ENCODE measurements at places on chromosomes 16 and 17.

DNA sequence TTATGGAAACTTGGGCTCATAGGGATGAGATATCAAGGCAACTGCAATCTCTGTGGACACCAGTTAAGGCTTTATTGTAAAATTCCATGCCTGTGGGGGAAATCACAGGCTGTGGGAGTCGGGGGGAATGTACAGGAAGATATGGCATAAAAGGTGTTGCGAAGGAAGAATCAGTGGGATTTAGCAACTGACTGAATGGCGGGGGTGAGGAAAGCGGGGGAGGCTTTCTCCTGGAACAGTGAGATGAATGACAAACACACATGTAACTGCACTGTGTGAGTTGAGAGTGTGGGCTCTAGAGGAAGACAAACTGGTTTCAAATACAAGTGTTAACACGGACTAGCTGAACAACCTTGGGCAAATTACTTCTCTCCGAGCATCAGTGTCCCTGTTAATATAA is 143.7 kb downstream of the PRKCB start:
- no peak for DNase-seq
- H3K4me1 ChIP-seq = no peaks in the 10 kb centered on the region
- H3K36me3 ChIP-seq = no peaks in the 10 kb centered on the region
- no peaks in the 10 kb centered on the region for H3K27me3 ChIP-seq
- H3K27ac ChIP-seq = no peak overlapping the region

DNA sequence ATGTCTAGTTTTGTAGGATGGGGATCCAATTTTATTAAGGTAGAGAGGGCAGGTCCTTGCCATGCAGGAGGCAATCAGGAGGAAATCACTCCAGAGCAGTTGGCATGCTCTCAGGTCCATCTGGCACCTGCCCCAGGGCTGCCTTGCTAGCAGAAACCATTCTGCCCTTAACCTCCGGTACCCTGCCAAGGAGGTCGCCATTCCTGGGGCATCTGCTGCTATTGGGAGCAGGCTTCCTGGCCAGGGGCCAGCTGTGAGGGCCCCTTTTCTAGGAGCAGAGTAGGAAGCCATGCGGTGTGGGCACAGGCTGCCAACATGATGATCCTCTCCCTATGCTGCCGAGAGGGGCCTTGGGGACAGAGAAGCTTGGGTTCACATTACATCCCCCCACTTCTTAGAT is 47.6 kb upstream of the MGAT5B start:
- peaks cover 2% of the 10 kb centered on the region for H3K27me3 ChIP-seq
- H3K27ac ChIP-seq = no peak overlapping the region
- no peak overlapping the region for H3K4me3 ChIP-seq
- H3K36me3 ChIP-seq = no peaks in the 10 kb centered on the region
- no peaks in the 10 kb centered on the region for H3K4me1 ChIP-seq

DNA sequence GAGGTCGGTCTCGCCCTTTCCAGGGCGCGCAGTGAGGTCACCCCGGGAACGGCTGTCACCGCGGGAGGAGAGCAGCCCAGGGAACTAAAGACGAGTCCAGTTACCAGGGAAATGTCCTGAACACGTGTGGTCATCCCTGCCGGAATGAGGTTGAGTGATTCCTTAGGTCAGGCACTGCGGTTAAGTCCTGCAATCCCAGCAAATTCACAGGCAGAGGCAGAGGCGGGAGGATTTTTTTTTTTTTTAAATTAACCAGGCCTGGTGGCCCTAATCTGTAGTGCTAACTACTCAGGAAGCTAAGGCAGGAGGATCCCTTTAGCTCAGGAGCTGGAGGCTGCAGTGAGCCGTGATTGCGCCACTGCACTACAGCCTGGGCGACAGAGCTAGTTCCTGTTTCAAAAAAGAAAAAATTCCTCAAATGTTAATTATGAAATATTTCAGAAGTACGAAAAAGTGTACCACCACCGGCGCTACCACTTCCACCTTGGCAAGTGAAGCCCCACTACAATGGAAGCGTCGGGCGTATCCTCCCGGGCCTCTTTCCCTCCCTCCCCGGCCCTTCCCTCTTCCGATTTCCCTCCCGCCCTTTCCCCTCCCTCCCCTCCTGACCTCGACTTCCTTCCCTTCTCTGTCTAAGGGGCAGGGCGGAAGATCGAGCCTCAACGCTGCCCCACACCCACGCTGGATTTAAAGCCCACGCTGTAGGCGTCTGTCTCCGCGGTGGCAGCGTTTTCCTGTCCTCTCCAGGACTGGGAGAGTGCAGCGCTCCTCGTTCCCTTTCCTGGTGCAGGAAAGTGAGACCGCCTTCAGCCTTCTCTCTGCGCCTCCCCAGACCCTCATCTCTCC is 27.3 kb downstream of the SLFN11 start:
- H3K4me1 ChIP-seq = peaks cover 6% of the 10 kb centered on the region
- H3K27ac ChIP-seq = no peak overlapping the region
- DNase-seq = peak; percentile 24
- H3K36me3 ChIP-seq = no peaks in the 10 kb centered on the region
- peak overlapping the region; percentile 6 for H3K4me3 ChIP-seq
- peaks cover 55% of the 10 kb centered on the region for H3K27me3 ChIP-seq

DNA sequence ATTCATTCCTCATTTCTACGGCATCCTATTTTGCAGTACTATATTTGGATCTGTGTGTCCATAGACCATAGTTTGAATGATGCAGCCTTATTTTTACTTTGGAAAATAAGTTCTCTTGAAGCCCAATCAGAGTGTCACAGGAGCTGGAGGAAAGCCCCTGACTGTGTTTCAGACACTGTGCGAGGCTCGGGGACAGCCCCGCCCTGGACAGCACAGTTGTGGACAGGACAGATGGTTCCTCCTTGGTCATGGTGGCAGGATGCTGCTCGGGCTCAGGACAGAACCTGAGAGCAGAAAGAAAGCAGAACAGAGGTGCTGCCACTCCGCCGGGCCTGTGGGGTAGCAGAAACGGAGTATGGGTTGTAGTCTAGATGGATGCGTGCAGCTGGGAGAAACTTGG is 22.9 kb downstream of the BANP start:
- peaks cover 15% of the 10 kb centered on the region for H3K36me3 ChIP-seq
- no peaks in the 10 kb centered on the region for H3K4me1 ChIP-seq
- no peak for DNase-seq

- no peaks in the 10 kb centered on the region for H3K36me3 ChIP-seq
- DNase-seq = no peak
- H3K4me1 ChIP-seq = no peaks in the 10 kb centered on the region
- peaks cover 4% of the 10 kb centered on the region for H3K27me3 ChIP-seq
- no peak overlapping the region for H3K27ac ChIP-seq
Observed at GRCh38 chr17:83173914-83174361, 94.5 kb downstream of the METRNL start.

- H3K27me3 ChIP-seq = no peaks in the 10 kb centered on the region
- no peak for DNase-seq
- no peak overlapping the region for H3K4me3 ChIP-seq
- H3K36me3 ChIP-seq = peaks cover 19% of the 10 kb centered on the region
- no peak overlapping the region for H3K27ac ChIP-seq
- peaks cover 10% of the 10 kb centered on the region for H3K4me1 ChIP-seq
Observed at GRCh38 chr17:57985675-57985974, 2.4 kb downstream of the VEZF1 start.

DNA sequence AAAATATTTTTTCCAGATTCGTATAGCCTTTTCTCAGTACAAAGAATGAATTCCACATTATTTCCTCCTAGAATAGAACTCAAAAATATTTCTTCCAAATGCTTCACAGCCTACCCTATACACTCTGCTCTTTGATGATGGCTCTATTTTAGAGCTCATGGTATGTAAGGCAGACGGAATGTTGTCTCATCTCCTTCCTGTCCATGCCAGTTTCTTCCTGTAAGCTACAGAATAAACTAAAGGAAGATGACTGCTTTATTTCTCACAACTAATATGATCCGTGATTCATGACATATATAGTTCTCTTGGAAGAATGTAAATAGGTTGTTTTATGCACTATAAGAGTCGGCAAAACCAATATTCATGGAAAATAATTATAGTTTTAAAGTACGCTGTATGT is 723.1 kb downstream of the CDH11 start:
- no peak for DNase-seq
- H3K36me3 ChIP-seq = no peaks in the 10 kb centered on the region
- no peak overlapping the region for H3K27ac ChIP-seq
- H3K27me3 ChIP-seq = no peaks in the 10 kb centered on the region
- H3K4me1 ChIP-seq = peaks cover 2% of the 10 kb centered on the region

DNA sequence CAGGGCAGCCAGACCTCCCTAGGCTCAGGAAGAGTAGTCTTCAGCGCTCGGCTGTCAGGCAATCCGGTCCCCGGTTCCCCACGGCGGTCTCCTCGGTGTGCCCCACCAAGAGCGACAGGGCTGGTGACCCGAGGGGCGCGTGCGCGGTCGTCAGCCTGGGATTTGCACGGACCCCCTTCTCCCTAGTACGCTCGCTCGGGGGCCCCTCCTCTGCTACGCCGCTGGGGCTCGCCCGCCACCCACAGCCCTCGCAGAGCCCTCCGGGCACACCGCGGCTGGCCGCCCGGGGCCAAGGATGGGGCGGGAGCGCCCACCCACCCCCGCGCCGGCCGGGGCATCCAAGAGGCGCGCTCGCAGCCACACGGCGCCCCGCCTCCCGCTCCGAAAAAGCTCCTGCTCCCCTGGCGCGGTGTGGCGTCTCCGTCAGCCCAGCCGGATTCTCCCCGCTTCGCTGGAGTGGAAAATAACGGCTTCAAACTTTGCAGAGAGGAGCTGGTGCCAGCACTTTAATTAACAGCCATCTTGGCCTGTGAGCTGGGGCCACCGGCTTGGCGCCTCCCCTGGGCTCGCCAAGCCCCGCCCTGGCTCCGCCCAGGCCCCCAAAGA is 2.1 kb upstream of the C1QL1 start:
- peaks cover 19% of the 10 kb centered on the region for H3K4me1 ChIP-seq
- H3K4me3 ChIP-seq = peak overlapping the region; percentile 38

GRCh38 chr16:84764970-84765369 is 54.8 kb upstream of the CRISPLD2 start:
- peaks cover 77% of the 10 kb centered on the region for H3K36me3 ChIP-seq
- no peaks in the 10 kb centered on the region for H3K4me1 ChIP-seq
- H3K27ac ChIP-seq = no peak overlapping the region
- no peaks in the 10 kb centered on the region for H3K27me3 ChIP-seq
- no peak overlapping the region for H3K4me3 ChIP-seq
- no peak for DNase-seq

- no peaks in the 10 kb centered on the region for H3K36me3 ChIP-seq
- H3K27ac ChIP-seq = peak overlapping the region; percentile 80
- H3K4me3 ChIP-seq = peak overlapping the region; percentile 95
- no peak for DNase-seq
Observed at GRCh38 chr17:41919165-41919817, 540 bp upstream of the ACLY start.

DNA sequence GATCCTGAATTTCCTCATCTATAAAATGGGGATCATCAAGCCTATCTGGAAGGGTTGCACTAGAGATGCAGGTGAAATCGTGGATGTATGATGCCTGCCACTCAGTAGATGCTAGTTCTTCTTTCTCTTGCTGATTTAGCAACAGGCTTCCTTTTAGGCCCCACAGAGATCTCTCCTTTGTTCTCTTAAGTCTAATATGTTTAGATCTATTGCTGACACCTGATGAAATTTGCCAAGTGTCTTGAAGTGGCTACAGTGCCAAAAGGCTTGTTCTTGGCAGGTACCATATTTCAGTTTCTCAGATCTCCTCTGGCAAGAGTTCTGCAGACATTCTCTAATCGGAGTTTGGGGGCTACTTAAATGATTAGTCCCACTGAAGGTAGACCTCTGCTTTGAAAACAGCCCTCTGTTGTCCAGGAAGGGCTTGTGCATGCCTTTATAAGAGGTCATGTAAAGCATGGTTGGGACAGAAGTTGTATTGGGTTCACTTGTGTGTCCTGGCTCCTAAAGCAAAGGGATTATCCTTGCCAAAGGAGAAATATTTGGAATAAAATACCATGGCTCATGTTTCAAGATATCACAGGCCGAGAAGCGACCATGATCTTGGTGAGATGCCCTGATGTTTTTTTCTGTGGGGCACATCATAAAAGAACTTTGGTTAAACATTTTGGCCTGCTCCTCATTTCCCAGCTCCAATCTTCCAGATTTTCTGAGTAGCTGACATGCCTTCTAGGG is 234.0 kb downstream of the MSI2 start:
- peaks cover 2% of the 10 kb centered on the region for H3K36me3 ChIP-seq
- no peaks in the 10 kb centered on the region for H3K4me1 ChIP-seq
- no peak overlapping the region for H3K4me3 ChIP-seq
- H3K27ac ChIP-seq = no peak overlapping the region

DNA sequence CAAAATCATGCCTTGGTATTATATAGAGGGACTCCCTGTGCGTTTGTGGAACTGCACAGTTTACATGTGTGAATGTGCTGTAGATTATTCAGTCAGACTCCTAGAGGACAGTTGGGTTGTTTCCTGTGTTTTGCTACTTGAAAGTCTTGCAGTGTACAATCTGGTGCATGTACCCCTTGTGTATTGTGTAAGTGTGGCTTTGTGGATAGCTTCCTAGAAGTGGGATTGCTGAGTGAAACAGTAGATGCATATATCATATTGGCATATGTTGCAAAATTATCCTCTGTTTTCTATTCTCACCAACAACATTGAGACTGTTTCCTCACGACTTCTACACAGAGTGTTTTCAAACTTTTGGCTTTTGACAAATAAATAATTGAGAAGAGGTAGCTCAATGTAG is 263.7 kb downstream of the MAP2K6 start:
- H3K27me3 ChIP-seq = no peaks in the 10 kb centered on the region
- DNase-seq = no peak
- H3K36me3 ChIP-seq = no peaks in the 10 kb centered on the region
- no peaks in the 10 kb centered on the region for H3K4me1 ChIP-seq
- no peak overlapping the region for H3K27ac ChIP-seq

GRCh38 chr17:61847659-61848058 is 15.7 kb downstream of the BRIP1 start:
- DNase-seq = no peak
- no peaks in the 10 kb centered on the region for H3K4me1 ChIP-seq
- H3K36me3 ChIP-seq = no peaks in the 10 kb centered on the region
- H3K27ac ChIP-seq = no peak overlapping the region
- no peak overlapping the region for H3K4me3 ChIP-seq

DNA sequence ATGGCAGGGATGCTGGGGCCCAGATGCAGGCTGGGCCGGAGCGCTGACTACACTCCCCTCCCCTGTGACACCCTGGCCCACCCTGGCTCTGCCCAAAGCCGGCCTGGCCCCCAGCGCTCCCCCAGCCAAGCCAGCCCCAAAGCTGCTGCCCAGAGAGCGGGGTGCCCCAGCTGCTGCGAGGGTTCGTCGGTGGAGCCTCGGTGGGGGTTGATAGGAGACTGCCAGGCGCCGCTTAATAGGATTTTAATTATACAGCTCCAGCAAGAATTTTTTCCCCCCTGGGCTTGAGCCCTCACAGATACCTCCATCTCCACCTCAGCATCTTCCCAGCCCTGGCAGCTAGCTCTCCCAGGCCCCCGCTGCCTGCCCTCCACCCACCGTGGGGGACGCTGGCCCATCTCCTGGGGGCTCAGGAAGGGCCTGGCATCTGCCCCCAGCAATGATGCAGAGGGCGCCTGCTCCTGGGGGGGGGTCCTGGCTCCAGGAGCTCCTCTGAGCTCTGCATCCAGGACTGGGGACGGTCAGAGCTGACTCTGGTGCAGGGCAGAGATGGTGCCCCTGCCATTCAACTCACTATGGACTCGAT is 36.8 kb upstream of the DLX4 start:
- no peak for DNase-seq
- no peaks in the 10 kb centered on the region for H3K36me3 ChIP-seq
- H3K4me3 ChIP-seq = no peak overlapping the region
- H3K27ac ChIP-seq = no peak overlapping the region

- no peak overlapping the region for H3K27ac ChIP-seq
- H3K4me1 ChIP-seq = no peaks in the 10 kb centered on the region
- H3K4me3 ChIP-seq = peak overlapping the region; percentile 35
Observed at GRCh38 chr17:57833179-57833939, 16.5 kb downstream of the MRPS23 start.

- peak overlapping the region; percentile 71 for H3K27ac ChIP-seq
- H3K4me3 ChIP-seq = no peak overlapping the region
Observed at GRCh38 chr16:79150151-79150550, 450.4 kb downstream of the MAF start.

Data from large intestine (tissue), 12 donors.